ENCODE measurements at places on chromosomes 2 and 18.

GRCh38 chr2:158098178-158098577 is 3.5 kb upstream of the UPP2 start:
- DNase-seq: no peak

DNA sequence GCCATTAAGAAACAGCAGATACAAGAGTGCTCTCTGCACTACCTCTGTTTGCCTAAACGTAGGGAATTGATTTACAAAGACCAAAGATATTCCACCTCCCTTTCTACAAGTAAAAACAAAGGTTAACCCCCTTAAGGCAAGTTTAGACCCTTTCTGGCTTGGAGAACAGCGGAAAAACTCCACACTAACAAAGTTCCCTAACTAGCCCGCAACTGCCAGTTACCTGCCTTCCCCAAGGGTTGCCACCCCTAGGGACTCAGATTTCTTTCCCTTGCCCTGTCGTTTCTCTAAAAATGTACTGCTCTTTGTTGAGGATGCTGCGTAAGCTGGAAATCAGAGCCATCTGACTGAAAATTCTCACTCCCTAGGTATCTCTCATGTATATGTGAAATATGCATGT is 627.5 kb upstream of the SOX11 start:
- no peak for DNase-seq

DNA sequence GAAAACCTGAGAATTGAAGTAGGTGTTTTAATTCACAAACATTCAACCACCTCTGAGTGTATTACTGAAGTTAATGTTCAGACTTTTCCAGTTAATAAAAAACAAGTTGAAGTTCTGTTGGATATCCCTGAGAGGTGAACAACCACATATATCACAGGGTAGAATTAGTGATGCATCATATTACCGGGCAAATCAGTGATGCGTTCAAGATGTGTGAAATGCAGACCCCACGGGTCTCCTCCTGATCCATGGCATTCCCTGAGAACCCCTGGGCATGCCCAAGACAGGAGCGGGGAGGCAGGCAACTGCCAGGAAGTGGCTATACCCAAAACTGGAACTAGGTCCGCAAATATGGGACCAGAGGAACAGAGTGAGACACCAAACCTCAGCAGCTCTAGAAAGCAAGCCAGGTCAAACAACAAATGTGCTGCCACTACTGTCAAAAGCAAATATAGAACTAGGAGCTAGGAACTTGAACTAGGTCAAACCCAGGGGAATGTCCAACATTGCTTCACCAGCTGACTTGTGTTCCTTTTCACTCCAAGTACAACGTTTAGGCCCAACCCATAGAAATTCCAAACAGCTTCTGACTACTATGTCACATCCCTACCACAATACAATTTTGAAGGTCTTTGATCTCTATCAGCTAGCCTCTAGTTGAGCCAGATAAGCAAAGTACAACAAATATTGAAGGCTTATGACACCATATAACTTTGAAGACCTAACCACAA is 20.2 kb downstream of the PSTPIP2 start:
- DNase-seq: no peak

DNA sequence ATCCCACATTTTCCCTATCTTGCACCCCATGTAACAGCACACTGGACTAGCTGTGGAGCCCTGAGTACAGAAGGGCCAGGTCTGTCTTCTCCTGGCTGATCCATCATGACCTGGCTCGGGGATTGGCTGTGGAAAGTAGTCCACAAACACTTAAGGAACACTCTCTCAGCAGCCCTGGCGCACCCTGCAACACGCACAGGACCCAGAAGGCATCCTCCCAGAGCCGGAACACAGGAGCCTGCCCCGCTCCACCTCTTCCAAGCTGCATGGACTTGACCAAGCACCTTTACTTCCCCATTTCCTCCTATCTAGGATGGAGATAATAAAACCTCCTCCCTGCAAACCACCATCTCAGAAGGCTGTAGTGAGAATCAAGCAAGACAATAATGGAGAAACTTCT is 151.7 kb downstream of the CTIF start:
- no peak for DNase-seq

- DNase-seq: no peak
These were observed 77.2 kb upstream of the SLC38A11 start for GRCh38 chr2:165032559-165032958.

- no peak for DNase-seq
These were observed at the start of gene KCNG2 for GRCh38 chr18:79797518-79798345. TSS of gene KCNG2 (plus strand) at chr18:79797938. CDS start at chr18:79863668, 65,730 bp downstream.

GRCh38 chr2:69453475-69454129 is 16.4 kb upstream of the NFU1 start:
- no peak for DNase-seq

- DNase-seq: no peak
These were observed 414.9 kb upstream of the SYT4 start for GRCh38 chr18:43692099-43692690.
